ENCODE measurements at places on chromosomes 1 and 21. TPM values are rescaled to one million over a fixed set of nuclear protein-coding genes. Genes with fewer than 3 reads are reported as not detected.

- H3K27ac ChIP-seq: no peak overlapping the region
- no peak overlapping the region for H3K4me3 ChIP-seq
- DNase-seq: no peak
These were observed 53.2 kb downstream of the RAB3GAP2 start for GRCh38 chr1:220219136-220219442.

GRCh38 chr1:193741228-193741627 is 554.8 kb upstream of the B3GALT2 start:
- no peak for DNase-seq
- no peaks in the 10 kb centered on the region for H3K27me3 ChIP-seq
- no peaks in the 10 kb centered on the region for H3K4me1 ChIP-seq
- no peak overlapping the region for H3K4me3 ChIP-seq

DNA sequence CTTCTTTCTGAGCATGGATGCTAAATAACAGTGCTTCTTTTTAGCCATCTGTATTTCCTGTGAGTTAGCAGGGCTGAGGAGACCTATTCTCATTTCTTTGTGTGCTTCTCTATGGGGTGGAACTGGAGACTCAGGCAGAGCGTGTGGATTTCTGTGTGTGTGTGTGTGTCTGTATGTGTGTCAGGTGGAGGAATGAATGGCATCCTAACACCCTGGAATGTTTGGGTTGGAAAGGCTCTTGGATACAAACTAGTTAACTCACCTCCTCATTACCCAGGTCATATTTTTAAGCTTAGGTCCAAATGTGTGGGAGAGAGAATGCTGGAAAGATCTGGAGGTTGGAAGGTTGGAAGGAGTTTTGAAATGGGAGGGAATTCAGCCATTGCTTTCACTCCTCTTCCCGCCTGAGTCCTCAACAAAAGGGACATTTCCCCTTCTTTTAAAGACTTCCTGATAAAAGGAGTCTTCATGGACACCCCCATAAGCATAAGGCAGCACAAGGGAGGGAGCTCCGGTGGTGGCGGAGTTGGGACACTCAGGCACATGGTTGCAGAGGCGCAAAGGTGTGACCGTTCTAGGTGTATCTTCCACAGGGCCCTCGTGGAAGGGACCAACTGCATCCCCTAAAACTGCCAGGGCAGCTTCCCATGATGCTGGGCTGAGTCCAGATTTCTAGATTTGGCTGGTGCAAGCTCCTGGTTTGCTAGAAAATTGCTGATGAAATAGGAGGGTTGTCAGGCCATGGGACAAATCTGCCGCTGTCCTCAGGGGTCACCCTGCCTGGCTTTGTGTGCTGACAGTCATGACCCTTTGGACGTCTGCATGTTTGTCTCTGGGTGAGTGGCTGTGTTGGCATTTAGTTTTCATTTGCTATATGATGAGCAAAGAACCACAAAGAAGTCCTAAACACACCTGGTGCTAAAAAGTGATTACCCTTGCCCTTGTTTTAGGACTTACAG is 37.6 kb downstream of the MTARC1 start:
- H3K4me1 ChIP-seq: no peaks in the 10 kb centered on the region
- H3K4me3 ChIP-seq: no peak overlapping the region
- H3K27ac ChIP-seq: no peak overlapping the region
- no peak for DNase-seq
- no peaks in the 10 kb centered on the region for H3K27me3 ChIP-seq
- no peaks in the 10 kb centered on the region for H3K36me3 ChIP-seq

DNA sequence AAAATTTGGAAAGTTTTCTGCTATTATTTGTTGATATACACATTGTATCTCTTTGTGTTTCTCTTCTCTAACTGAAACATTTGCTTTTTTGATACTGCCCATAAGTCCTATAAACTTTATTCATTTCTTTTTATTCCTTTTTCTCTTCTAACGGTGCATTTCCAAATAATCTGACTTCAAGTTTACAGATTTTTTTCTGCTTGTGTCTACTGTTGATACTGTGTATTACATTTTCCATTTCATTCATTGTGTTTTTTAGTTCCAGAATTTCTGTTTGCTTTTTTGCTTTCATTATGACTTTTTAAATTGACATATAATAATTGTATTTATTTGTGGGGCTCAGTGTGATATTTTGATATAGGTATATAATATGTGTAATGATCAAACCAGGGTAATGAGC is 38.3 kb upstream of the PLA2G2A start:
- no peaks in the 10 kb centered on the region for H3K36me3 ChIP-seq
- H3K4me1 ChIP-seq: no peaks in the 10 kb centered on the region
- H3K27ac ChIP-seq: no peak overlapping the region
- H3K27me3 ChIP-seq: no peaks in the 10 kb centered on the region
- H3K4me3 ChIP-seq: no peak overlapping the region

DNA sequence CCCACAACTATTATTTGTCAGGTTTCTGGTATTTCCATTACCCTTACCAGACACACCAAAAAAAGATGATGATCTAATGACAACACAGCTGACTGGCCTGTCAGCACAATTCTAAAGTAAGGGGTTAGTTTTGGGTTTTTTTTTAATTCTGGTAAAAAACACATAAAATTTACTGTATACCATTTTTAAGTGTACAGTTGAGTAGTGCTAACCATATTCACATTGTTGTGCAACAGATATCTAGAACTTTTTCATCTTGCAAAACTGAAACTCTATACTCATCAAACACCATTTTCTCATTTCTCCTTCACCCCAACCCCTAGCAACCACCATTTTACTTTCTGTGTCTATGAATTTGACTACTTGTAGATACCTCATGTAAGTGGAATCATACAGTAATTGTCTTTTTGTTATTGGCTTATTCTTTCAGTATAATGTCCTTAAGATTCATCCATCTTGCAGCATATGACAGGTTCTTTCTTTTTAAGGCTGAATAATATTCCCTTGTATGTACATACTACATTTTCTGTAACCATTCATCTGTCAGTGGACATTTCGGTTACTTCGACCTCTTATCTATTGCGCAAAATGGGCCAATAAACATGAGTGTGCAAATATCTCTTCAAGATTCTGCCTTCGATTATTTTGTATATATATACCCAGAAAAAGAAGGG is 29.8 kb downstream of the ARNT start:
- H3K27ac ChIP-seq: no peak overlapping the region
- DNase-seq: no peak
- no peak overlapping the region for H3K4me3 ChIP-seq
- H3K27me3 ChIP-seq: no peaks in the 10 kb centered on the region
- H3K4me1 ChIP-seq: peaks cover 16% of the 10 kb centered on the region

GRCh38 chr1:190633488-190633887 is 155.8 kb upstream of the BRINP3 start:
- no peak overlapping the region for H3K27ac ChIP-seq
- DNase-seq: no peak
- no peak overlapping the region for H3K4me3 ChIP-seq
- H3K27me3 ChIP-seq: no peaks in the 10 kb centered on the region
- no peaks in the 10 kb centered on the region for H3K4me1 ChIP-seq
- H3K36me3 ChIP-seq: no peaks in the 10 kb centered on the region

GRCh38 chr1:201874672-201875071 is 14.0 kb upstream of the SHISA4 start:
- H3K27ac ChIP-seq: no peak overlapping the region
- H3K36me3 ChIP-seq: peaks cover 58% of the 10 kb centered on the region
- no peaks in the 10 kb centered on the region for H3K4me1 ChIP-seq

DNA sequence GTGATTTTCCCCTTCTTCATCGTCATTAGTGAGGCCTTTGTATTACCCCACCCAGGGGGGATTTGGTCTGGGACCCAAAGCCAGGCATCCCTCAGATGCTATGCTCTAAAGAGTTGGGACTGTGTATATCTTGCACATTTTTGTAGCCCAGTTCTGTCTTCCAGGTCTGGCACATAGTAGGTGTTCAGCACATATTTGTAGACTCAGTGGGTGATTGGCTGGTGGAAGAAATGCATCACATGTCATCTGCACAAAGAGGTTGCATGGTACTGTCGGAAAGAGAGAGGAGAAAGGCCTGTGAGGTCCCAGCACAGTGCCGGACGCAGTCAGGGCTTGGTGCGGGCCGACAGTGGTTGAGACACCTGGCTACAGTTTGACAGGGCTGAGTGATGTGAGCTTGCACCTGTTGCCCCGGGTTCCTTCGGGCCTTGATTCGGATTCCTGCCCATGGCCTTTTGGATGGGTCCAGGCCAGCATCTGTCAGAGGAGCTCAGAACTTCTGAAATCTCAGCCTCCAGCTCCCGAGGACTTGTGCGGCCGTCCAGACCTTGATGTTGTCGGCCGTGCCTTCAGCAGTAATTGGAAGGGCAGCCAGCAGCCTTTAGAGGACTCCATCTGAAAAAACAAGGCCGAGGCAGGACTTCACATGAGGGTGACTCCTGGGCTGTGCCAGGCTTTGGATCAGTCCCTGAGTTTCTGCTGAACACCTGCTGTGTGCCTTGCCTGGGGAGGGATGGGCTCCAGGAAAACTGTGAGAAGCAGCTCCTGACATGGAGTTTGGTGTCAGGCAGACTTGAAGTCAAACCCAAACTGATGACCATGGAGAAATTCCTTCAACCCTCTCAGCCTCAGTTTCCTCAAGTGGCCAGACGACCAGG is 40.9 kb upstream of the PADI1 start:
- DNase-seq: no peak
- H3K27me3 ChIP-seq: no peaks in the 10 kb centered on the region
- H3K27ac ChIP-seq: no peak overlapping the region
- no peaks in the 10 kb centered on the region for H3K36me3 ChIP-seq
- no peak overlapping the region for H3K4me3 ChIP-seq

- H3K27ac ChIP-seq: no peak overlapping the region
- no peaks in the 10 kb centered on the region for H3K27me3 ChIP-seq
- no peaks in the 10 kb centered on the region for H3K36me3 ChIP-seq
- no peaks in the 10 kb centered on the region for H3K4me1 ChIP-seq
- no peak for DNase-seq
These were observed 21.2 kb upstream of the DISC1 start for GRCh38 chr1:231605149-231606100.

GRCh38 chr1:118081387-118081786 is 103.6 kb downstream of the SPAG17 start:
- H3K36me3 ChIP-seq: no peaks in the 10 kb centered on the region
- no peak overlapping the region for H3K27ac ChIP-seq
- no peak for DNase-seq
- H3K4me3 ChIP-seq: no peak overlapping the region

GRCh38 chr1:148263906-148264255 is 111.8 kb upstream of the NBPF11 start:
- DNase-seq: no peak
- no peak overlapping the region for H3K4me3 ChIP-seq
- H3K27ac ChIP-seq: no peak overlapping the region
- H3K4me1 ChIP-seq: no peaks in the 10 kb centered on the region
- H3K27me3 ChIP-seq: no peaks in the 10 kb centered on the region

- H3K4me3 ChIP-seq: no peak overlapping the region
- no peak overlapping the region for H3K27ac ChIP-seq
- peaks cover 3% of the 10 kb centered on the region for H3K36me3 ChIP-seq
- DNase-seq: no peak
These were observed 27.8 kb downstream of the AGMAT start for GRCh38 chr1:15557008-15557407.

DNA sequence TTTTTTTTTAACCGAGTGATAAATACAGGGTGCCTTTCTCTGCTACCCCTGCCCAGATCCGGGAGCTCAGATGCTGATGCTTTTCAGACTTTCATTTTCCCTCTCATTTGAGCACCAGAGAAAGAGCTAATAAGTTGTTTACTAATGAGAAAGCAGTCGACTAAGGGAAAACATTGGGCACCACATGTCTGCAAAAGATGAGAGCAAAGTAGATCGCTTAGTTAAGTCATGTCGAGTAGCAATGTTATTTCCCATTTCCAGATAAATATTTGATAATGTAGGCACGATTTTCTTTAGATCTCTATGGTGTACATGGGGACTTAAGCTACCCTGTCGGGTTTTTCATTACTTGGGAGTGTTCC is 1.2 kb downstream of the PKN2 start:
- H3K36me3 ChIP-seq: no peaks in the 10 kb centered on the region
- H3K4me3 ChIP-seq: peak overlapping the region; percentile 79
- H3K27ac ChIP-seq: peak overlapping the region; percentile 91

- H3K4me3 ChIP-seq: no peak overlapping the region
- H3K27ac ChIP-seq: no peak overlapping the region
- no peaks in the 10 kb centered on the region for H3K27me3 ChIP-seq
These were observed 16.1 kb downstream of the COL6A1 start for GRCh38 chr21:45997495-45998275.

DNA sequence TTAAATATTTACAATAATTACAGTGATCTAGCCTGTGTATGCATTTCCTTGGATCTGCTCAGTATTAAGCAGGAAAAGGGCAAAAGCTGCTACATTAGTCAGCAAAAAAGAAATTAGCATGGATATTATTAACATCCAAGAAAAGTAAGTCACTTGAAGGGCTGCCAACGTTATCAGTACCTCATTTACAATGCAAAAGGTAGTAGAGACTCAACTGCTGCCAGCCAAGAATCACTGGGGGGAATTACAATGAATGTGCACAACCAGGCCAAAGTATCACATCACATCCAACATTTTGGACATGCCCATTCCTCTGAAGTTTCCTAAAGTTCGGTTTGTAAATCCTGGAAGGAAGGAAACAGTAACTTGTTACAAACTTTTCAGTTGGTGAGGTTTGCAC is 1.9 kb downstream of the CNN3 start:
- no peaks in the 10 kb centered on the region for H3K36me3 ChIP-seq
- H3K4me1 ChIP-seq: peaks cover 57% of the 10 kb centered on the region
- H3K27me3 ChIP-seq: no peaks in the 10 kb centered on the region
- no peak for DNase-seq

DNA sequence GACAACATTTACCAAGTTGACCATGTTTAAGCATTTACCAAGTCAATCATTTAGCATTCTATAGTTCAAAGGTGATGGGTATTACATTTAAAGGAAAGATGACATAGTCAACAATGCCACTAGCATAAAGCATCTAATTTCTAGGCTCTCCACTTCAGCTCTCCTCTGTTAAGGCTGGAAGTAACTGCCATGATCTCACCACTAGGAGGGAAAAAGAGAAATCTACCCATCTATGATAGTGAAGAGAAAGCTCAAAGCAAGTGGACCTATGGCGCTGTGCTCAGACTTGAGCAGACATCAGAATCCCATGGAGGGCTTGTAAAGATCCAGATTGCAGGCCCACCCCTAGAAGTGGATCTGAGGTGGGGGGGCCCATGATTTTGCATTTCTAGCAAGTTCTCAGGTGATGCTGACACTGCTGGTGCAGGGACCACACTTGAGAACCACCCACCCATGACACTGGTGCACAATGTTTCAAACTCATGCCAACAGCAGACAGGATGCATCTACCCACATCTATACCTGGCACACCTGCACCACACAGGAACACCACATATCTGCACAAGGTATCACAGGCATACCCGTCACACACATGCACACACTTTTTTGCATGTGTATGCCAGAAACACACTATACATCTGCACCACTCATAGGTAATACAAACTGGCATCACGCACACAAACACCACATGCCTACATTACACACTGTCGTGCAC is 392.9 kb upstream of the RUNX1 start:
- DNase-seq: no peak
- no peaks in the 10 kb centered on the region for H3K36me3 ChIP-seq
- H3K27me3 ChIP-seq: no peaks in the 10 kb centered on the region
- no peak overlapping the region for H3K4me3 ChIP-seq

GRCh38 chr1:221284028-221284427 is 404.8 kb downstream of the HLX start:
- H3K27me3 ChIP-seq: no peaks in the 10 kb centered on the region
- DNase-seq: no peak
- no peaks in the 10 kb centered on the region for H3K36me3 ChIP-seq
- no peak overlapping the region for H3K4me3 ChIP-seq
- no peaks in the 10 kb centered on the region for H3K4me1 ChIP-seq
- no peak overlapping the region for H3K27ac ChIP-seq

Gene OR2T2
- 0.06 TPM for total RNA-seq

Gene ERRFI1
- total RNA-seq: 114 TPM

Gene EVA1C
- 7.9 TPM for total RNA-seq

Gene CLDN19
- not detected for total RNA-seq

Gene WLS
- total RNA-seq: 80.3 TPM

Gene BATF3
- 0.73 TPM for total RNA-seq

Gene GSTM1
- not detected for total RNA-seq

Data from pancreas (tissue), 10 donors.